C1 segment of cervical spinal cord (tissue), 14 donors: ENCODE measurements at places on chromosomes 6 and 20.

GRCh38 chr6:15682965-15683822 lies 20.4 kb upstream of the DTNBP1 start:
- no peak for DNase-seq

DNA sequence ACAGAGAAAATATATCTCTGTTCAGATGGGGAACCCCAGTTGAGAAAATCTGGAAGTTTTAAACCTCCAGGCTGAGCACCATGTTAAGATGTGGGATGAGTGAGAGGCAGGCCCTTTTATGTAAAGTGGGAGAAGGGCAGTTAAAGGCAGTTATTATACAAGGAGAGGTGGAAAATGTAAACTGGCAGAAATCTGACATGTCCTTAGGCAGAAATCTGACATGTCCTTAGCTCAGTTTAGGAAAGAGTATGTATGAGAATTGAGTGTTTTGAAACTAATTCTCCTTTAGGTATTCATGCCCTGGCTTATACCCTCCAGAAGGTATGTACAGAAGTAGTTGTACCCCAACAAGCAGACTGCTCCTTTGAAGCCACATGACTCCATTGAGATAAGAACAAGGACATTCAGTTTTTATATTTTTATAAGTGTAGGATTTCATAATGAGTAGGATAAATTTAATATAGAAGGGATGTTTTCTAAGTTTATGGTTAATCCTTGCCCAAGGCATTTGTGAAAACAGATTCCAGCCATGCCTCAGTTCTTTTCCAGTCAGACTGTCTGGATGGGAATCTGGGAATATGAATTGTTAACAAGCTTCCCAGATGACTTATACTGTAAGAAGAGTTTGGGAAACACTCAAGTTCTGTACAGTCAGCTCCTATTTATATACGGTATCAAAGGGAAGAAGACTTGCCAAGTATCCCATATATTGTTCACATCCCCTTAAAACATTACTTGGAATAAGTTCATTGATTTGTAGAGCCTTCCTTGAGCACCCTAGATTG lies 87.7 kb downstream of the SCAND1 start:
- DNase-seq = no peak

DNA sequence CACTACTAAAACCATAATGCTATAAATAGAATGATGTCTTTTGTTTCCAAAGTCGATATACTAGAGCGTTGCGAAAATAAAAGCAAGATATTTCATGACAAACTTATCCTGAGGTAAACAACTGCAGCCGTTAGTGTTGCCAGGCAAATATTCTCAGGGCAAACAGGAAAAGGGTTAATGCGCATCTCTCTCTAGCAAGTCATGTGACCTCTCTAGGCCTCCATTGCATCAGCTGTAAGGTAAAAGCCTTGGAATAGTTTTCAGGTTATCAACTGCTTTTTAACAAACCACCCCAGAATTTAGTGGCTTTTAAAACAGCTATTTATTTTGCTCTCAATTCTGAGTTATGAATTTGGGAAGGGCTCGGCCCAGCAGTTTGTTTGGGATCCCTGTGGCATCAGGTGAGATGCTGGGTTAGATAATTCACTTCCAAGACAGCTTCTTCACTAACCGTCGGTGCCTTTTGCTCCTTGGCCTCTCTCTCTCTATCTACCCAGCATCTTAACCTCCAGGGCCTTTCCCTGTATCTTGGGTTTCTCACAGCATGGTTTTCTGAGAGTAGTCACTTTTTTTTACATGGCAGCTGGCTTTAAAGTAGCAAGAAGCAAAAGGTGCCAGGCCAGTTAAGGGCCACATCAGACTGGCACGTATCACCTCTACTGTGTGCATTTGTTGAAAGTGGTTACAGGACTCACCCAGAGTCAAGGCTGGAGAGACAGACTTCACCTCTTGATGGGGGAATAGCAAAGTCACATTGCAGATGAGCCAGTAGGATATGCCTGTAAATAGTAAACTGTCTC lies 39.2 kb upstream of the LTV1 start:
- DNase-seq = no peak

DNA sequence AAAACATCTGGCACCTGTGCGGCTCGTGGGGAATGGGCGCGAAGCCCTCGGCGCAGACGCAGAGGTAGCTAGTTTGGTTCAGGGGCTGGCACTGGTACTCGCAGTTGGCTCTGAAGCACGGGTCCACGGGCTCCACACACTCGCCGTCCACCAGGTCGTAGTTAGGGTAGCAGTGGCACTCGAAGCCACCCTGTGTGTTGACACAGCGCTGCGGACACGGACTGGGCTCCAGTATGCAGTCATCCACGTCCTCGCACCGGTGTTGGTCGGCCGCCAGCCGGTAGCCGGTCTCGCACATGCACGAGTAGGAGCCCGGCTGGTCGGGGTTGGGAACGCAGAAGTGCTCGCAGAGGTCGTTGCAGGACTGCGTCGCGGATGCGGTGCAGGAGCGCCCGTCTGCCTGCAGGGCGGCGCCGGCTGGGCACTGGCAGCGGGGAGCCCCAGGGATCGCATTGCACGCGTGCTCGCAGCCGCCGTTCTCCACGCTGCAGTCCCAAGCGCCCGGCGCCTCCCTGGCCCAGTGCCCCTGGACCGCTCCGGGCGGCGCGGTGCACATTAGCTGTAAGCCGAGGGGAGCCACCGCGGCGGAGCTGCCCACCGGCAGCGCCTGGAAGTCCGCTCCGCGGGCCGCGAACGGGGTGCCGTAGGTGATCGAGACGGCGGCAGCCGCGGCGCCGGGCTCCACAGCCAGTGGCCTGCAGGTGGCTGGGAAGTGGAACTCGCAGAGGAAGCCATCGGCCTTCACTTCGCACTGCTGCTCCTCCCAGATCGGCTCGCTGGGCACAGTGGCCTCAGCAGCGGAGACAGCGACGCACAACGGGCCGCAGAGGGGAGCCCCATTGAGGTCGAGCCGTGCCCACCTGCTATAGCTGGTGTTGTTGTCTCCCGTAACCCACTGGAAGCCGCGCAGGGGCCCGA lies 930 bp downstream of the THBD start:
- no peak for DNase-seq

DNA sequence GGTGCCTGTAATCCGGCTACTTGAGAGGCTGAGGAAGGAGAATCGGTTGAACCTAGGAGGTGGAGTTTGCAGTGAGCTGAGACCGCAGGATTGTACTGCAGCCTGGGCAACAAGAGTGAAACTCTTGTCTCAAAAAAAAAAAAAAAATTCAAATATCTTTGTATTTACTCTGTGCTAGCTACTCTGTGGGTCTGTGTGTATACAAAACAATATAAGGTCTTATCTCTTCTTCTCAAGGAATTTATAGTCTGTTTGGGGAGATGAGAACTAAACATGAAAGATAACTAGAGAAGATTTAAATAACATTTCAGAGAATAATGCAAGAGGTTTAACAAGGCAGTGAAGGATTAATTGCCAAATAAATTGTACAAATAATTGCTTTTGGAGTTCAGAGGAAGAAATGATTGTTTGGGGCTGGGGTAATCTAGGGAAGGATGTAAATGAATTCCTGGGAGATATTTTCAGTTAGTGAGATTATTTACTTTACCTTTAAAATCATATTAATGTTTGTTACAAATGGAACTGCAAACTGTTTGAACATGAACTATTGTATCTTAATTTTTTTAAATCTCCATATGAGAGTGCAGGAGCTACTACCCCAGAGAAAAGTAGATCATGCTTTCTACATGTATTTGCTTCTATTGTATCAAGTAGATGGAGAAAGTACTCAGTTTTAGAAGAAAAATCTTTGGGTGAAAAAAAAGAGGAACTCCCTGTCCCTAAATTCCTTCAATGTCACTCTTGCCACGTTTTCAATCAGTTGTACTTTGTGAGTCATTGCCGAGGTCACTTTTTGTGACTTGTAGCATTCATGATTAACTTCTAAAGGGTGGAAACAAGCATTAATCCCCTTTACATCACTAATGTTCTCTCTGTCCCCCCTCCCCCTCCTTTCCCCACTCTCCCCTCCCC lies 39.0 kb downstream of the NCOA3 start:
- DNase-seq = no peak
